ENCODE measurements at places on chromosomes 7 and 10. TPM values are rescaled to one million over a fixed set of nuclear protein-coding genes. Genes with fewer than 3 reads are reported as not detected.

DNA sequence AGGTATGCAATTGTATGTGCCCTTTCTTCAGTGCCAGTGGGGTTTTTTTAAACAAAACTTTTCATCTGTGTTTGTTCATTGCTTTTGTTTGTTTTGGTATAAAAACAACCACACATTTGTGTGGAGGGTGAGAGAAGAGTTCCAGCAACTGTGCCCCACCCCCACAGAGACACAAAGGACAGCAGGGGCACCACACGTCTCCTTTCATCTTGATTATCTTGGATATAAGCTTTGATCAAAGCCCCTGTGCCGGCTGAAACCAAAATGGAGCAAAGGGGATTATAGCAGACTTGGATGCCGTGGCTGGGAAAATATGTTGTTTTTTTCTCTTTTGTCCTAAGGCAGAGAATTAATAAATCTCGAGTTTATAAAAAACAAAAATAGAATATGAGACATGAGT is 111.8 kb upstream of the RSU1 start:
- no peak for DNase-seq

GRCh38 chr7:153941061-153941460 is 111.1 kb upstream of the DPP6 start:
- DNase-seq: no peak

DNA sequence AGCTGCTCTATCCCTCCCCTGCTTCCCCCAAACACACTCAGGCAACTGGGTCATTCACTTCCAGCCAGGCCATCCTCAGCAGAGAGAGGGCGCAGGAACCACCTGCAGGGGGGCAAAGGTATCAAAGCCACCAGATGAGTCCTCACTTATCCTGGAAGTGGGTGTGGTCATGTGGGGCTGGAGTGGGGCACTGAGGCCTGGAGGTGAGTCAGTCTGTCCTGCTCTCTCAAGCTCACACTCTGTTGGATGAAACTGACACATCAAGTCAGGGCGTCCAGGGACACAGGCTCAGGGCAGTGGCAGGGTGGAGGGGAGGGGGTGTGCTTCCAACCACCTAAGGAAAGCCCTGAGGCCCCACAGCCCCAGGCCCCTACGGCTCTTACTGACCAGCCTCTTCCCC is 8.0 kb upstream of the ELFN1 start:
- no peak for DNase-seq

DNA sequence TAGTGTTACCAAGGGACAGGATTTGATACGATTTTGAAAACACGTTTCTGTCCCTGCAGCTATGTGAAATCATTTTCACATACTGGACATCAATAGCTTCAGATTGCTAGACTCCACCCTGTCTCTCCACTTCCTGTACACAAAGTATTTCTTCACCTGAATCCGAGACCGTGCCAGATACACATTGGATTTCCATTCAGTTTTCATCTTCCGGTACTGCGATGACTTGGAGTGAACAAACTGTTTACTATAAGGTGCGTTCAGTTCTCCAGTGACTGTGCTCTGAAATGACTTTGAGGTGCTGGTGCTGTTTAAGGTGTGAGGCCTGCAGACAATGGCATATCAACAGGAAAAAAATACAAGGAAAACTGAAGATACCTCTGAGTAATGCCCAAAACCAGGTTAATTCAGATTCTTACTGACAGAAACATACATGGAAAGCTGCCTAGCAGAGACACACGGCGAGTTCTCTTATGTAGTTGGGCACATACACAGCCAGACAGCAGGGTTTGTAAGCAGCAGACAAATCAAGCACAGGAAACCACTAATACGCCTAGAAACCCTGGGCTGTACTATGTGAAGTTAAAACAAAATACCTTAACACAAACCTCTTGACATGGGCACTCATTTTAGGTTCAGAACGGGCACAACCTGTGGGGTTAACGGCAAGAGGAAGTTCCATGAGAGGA is 119.2 kb downstream of the GALNT11 start:
- no peak for DNase-seq

DNA sequence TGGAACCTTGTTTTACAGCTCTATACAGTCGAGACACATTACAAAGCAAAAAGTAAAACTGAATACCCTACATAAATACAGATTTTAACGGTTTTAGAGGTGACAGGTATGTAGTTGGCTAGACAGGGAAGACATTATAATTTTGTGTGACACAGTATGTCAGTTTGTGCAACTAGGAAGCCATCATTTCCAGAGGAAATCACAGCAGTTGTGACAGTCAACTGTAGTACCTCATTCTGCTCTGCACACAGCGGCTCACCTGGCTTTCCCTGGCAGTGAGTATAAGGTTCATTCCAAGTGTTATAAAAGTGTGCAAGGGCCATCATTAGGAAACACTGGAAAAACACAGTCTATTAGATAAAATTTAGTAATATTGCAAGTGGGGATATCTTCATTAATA is 501.6 kb upstream of the PHF14 start:
- no peak for DNase-seq

- no peak for DNase-seq
These were observed 17.8 kb upstream of the IFIT2 start for GRCh38 chr10:89283936-89284475.

Gene CLDN4
- 13.4 TPM for total RNA-seq

Gene TMEM236
- total RNA-seq: 0.24 TPM

Gene MCM10
- 15.7 TPM for total RNA-seq

Gene SLIT1
- 5.9 TPM for total RNA-seq

Gene MYPN
- total RNA-seq: 0.19 TPM

Data from thymus (tissue), 14 donors.